RKO (cell line): ENCODE measurements at places on chromosomes 11 and 22.

DNA sequence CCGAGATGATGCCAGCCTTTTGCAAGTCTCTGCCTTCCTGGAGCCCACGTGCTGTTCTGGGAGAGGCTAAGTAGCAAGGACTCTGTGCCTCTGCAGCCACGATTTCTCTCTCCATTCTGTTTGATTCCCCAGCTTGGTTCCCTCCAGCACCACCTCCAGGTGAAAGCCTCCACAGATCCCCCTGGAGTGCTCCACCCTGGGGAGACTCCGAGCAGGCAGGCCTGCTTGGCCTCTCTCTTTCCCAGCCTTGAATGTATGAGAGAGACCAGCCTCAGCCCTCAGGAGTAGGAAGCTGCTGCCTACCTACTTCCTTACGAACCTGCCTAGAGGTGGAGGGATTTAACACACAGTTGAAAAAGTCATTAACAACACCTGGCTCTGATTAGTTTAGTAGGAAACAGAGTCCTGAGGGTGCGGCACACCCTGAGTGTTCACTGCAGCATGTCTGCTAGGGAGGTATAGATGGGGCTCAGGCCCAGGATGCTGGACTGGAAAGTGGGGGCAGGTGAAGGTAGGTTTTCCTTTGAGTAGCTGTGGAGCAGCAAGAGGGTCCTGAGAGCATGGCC lies 22.5 kb downstream of the TMPRSS5 start:
- DNase-seq: no peak

- no peak for DNase-seq
Measured at GRCh38 chr22:39349967-39350726, at the start of gene SYNGR1. TSS of gene SYNGR1 (plus strand) at chr22:39349991. CDS start at chr22:39350011, 20 bp downstream.

GRCh38 chr11:7435176-7435575 lies 50.1 kb upstream of the OLFML1 start:
- DNase-seq: no peak

DNA sequence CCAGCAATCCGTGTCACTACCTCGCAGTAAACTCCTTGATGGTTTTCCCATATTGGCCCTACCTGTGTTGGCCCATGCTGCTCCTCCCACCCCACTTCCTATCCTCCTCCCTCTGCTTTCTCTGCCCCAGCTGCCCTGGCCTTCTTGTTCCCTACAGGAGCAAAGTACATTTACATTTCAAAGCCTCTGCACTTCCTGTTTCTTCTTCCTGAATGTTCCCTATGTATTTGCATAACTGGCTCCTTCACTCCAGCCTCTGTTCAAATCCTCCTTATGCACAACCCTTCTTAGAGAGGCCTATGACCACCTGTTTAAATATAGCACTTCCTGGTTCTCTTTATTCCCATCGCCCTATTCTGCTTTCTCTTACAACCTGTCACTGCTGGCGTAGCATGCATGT lies 62.2 kb downstream of the PARVA start:
- DNase-seq: no peak

DNA sequence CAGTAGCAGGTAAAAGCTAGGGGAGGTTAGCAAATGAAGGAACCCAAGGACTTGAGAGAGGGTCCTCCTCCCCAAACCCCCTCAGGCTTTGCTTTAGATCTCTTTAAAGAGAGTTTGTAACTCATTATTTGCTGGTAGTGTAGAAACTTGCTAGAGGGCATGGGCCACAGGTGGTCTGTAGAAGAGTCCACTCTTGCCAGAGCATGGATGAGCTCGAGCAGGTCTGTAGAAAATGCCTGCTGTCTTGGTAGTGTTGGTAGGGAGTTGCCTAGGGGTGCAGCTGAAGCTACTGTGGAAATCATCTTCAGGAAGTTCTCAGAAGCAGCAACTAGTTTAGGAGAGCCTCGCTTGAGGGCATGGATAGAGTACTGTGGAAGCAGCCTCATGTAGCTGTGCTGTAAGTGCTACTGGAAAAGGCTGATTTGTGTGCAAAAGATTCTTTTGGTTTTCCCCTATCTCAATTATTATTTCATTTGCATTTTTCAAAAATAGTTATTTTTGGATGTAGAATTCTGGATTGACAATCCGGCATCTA lies 104.3 kb downstream of the TMEM135 start:
- DNase-seq: no peak

GRCh38 chr11:123069908-123070821 lies 8.2 kb upstream of the HSPA8 start:
- DNase-seq: no peak

GRCh38 chr11:116352881-116353280 lies 419.9 kb downstream of the BUD13 start:
- no peak for DNase-seq

DNA sequence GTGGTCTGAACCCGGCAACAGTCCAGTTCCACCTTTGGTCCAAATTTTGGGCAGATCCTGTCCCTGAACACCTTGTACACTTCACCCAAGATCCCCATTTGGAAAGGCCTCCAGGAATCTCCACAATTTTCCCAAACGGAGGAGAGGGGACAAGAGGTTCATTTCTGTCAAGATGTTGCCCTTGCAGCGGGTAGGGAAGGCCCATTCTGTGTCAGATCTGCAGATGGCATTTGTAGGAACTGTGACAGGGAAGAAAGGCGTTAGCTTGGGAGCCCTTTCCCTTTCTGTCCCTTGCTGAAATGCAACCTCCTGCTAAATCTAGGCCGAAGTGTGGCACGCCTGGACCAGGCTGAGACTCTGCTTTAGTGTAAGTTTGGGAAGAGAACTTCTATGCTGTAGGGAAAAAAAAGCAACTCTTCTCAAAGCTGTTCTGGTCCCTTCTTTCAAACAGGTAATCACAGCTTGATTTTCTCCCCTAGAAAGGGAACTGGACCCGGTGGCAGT lies 86.0 kb downstream of the SCN3B start:
- DNase-seq: no peak

- DNase-seq: no peak
Measured at GRCh38 chr11:57728829-57729228, 12.5 kb upstream of the SELENOH start.

DNA sequence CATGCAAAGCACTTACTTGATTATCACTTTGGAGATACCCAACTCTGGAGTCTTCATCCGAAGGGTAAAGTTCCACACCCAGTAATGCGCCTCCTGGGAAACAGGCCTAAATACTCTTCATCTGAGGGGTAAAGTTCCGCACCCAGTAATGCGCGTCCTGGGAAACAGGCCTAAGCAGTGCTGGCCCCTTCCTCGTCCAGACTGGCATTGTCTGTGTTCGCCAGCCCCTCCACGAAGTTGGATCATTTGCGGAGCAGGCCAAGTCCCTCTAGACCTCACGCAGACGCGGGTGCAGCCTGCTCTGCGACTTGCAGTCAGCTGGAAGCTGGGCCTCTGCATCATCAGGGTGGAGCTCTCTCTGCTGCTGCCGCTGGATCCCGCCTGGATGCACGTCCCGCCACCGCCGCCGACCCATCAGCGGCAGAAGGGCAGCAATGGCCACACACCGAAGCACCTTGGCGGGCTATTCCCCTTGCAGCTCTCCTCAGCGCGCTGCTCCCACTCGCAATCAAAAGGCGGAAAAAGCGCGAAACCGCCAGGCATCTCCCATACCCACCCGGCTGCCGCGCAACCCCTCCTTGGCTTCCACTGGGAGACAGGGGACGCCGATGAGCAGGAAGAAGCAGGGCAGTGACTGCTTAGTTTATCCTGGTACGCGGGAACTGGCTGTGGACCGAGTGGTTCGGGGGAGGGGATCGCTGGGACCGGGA lies 34.1 kb upstream of the GLYATL1 start:
- no peak for DNase-seq

DNA sequence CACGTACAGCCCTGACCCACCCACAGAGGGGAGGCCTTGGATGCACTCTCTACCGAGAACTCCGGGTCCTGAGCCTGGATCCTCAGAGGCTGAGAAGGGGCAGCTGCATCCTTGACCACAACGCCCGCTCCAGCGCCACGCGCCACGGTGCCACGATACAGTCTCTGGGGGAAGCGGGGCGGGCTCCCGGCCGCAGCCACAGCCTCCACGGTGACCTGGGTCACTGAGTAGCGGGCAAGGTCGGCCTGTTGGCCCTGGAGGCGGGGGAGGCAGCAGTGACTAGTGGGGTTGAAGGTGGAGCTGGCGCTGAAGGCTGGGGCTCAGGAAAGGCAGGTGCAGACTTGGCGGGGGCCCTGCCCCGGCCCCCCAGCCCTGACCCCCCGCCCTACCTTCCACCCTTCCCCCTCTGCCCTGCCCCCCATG lies 3.9 kb upstream of the IRF7 start:
- DNase-seq: no peak

DNA sequence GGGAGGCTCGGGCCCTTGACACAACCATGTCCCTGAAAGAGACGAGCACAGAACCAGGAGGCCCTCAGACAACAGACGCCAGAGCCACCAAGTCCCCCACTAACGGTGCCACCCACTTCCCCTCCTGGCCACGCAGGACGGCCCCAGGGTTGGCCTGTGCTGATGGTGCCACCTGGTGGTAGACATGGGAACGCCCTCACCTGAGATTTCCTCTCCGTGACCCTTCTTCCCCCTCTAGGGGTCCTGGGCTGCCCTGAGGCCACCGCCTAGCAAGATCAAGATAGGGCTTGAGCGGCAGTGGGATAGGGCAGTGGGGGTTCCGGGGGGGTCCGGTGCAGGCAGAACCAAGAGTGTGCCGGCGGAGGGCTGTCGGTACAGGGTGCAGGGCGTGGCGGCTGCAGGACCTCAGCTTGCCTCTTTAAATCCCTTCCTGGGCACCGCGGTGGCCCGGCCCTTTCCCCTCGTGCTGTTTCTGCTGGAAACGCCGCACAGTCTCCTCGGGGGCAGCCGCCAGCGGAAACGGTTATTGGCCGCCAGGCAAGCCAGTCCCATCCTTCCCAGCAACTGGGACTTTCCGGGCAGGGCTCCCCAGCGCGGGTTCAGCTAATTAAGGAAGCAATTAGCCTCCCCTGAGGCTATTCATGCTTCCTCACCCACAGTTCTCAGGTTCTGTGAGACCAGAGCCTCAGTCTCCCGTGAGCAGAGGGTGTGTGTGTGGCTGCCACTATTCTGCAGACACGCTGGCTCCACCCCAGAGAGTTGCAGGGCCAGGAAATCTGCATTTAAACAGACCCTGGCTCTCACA lies 5.5 kb upstream of the NFAM1 start:
- DNase-seq: peak; percentile 55

GRCh38 chr11:85266646-85267045 lies 360.5 kb downstream of the DLG2 start:
- no peak for DNase-seq

GRCh38 chr11:46649180-46649738 lies 31.9 kb downstream of the ATG13 start:
- no peak for DNase-seq

GRCh38 chr11:7513234-7514098 lies at the start of gene PPFIBP2:
TSS of gene PPFIBP2 (plus strand) at chr11:7513999. CDS start at chr11:7549476, 35,477 bp downstream.
- DNase-seq: peak; percentile 79

GRCh38 chr11:1330473-1330872 lies 21.0 kb upstream of the TOLLIP start:
- DNase-seq: no peak

GRCh38 chr11:111342329-111342728 lies 36.7 kb downstream of the POU2AF1 start:
- no peak for DNase-seq

- no peak for DNase-seq
Measured at GRCh38 chr11:57315491-57315890, 9.3 kb downstream of the TNKS1BP1 start.

- no peak for DNase-seq
Measured at GRCh38 chr22:26238596-26238995, 69.3 kb downstream of the SEZ6L start.
